ENCODE measurements at places on chromosomes 5 and 9. TPM values are rescaled to one million over a fixed set of nuclear protein-coding genes. Genes with fewer than 3 reads are reported as not detected.

- DNase-seq = no peak
Measured at GRCh38 chr9:30075451-30076199, 2308.8 kb upstream of the ACO1 start.

- no peak for DNase-seq
Measured at GRCh38 chr5:172111852-172112225, 76.2 kb downstream of the STK10 start.

- DNase-seq = no peak
Measured at GRCh38 chr5:125160787-125161502, 414.5 kb upstream of the ZNF608 start.

DNA sequence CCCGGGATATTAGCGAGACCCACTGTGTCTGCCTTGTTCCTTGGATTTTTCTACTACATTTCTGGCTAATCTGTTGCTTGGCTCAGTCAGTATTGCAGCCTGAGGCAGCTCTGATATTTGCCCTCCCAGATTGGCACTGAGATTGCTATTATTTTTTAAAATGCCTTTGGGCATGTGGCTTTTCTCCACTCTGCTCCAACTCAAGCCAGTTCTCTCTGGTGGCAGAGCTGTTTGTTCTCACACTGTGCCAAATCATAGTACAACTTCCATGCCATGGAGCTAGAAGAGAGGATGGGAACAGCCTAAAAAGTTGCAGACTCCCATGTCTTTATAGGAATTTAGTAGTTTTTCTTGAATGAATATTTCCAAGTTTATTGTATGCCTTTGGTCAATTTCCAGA is 155.9 kb upstream of the ATP10B start:
- DNase-seq = no peak

GRCh38 chr9:98726735-98727134 is 18.0 kb upstream of the GABBR2 start:
- DNase-seq = no peak

GRCh38 chr9:2466703-2467102 is 154.9 kb upstream of the VLDLR start:
- DNase-seq = no peak

DNA sequence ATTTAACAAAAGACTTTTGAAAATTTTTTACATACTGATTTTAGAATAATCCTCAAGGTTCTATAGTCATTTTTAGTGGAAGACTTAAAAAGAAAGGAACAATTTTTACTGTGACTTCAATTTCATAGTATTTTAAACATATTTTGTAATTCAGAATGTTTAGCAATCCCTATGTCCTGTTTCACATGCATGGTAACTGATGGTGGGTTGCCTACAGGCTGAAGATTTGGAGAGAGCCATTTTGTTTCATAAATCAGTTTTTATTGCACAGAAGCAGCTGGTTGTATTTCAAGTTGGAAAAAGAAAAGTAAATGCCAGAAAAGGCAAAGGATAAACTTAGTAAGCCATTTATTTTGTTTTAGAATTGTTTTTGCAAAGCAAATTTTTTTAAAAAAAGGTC is 24.0 kb downstream of the STARD4 start:
- no peak for DNase-seq

DNA sequence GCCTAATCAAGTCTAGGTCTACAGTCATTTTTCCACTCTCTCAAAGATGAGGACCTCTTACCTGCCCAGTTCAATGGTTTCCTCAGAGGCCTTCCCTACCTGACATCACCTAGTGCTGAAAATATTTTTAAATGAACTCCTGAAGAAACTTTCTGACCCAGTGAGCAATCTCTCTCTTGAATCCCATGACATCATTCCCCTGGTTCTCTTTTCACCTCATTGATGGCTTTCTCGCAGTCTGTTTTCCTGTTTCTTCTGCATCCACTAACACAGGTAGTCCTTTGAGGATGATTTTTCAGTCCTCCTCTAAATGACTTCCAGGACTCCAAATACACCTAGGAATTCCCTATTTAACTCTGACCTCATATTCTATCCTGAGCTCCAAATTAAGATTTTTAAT is 40.3 kb downstream of the SCAI start:
- no peak for DNase-seq

- no peak for DNase-seq
Measured at GRCh38 chr9:131276891-131277286, 579 bp upstream of the FAM78A start.

DNA sequence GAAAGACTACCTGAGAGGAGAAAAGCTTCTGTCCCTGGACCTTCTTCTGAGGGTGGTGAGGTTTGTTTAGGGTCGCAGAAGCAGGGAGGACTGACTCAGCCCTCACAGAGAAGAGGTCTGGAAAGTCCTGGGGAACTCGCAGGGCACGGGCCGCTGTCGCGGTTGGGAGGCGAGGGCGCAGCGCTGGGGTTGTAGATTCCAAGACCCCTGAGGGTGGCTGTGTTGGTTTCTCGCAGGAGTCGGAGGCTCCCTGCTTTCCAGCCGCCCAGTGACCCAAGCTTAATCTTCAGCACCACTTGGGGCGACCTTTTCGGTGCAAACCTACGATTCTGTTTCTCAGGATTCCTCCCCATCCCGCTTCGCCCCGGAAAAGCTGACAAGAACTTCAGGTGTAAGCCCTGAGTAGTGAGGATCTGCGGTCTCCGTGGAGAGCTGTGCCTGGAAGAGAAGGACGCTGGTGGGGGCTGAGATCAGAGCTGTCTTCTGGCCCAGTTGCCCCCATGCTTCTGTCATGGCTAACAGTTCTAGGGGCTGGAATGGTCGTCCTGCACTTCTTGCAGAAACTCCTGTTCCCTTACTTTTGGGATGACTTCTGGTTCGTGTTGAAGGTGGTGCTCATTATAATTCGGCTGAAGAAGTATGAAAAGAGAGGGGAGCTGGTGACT is 482 bp downstream of the SLC27A6 start:
- DNase-seq = no peak

- DNase-seq = no peak
Measured at GRCh38 chr9:87609002-87609401, 111.3 kb downstream of the DAPK1 start.

DNA sequence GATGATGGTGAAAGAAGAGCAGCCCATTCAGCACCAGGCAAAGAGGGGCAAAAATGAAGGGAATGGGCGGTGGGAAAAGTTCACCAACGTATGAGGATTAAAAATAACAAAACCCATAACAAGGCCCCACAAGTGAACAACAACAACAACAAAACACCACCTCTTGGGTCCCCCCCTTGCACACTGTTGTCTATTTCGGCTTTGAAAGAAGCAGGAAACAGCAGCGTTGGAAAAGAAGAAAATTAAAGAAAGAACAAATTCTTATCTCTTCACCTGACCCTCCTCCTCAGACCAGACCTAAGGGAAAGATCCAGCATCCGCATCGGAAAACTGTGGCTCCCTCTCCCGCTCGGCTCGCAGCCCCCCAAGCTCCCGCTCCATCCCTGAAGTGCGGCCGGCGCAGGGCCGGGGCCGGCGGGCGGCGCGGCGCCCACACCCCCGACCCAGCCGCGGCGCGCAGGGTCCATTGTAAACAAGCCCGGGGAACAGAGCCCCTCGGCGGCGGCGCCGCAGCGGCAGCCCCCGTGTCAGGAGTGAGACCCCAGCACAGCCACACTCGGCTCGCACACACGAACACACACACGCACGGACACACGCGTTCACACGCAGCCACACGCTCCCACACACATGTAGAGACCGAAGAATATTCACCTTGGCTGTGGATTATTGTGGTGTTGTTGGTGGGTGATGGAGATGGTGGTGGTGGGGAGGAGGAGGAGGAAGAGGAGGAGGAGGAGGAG is 535 bp downstream of the RFX3 start:
- no peak for DNase-seq

GRCh38 chr9:127973169-127974000 is 7.4 kb downstream of the EEIG1 start:
- no peak for DNase-seq

GRCh38 chr9:135909371-135909770 is 2.0 kb upstream of the CAMSAP1 start:
- no peak for DNase-seq

- no peak for DNase-seq
Measured at GRCh38 chr9:132984202-132985070, 5.9 kb downstream of the GFI1B start.

GRCh38 chr5:122311961-122312590 is at the start of gene SNCAIP:
TSS of gene SNCAIP (plus strand) at chr5:122312237. CDS start at chr5:122391135, 78,898 bp downstream.
- no peak for DNase-seq

DNA sequence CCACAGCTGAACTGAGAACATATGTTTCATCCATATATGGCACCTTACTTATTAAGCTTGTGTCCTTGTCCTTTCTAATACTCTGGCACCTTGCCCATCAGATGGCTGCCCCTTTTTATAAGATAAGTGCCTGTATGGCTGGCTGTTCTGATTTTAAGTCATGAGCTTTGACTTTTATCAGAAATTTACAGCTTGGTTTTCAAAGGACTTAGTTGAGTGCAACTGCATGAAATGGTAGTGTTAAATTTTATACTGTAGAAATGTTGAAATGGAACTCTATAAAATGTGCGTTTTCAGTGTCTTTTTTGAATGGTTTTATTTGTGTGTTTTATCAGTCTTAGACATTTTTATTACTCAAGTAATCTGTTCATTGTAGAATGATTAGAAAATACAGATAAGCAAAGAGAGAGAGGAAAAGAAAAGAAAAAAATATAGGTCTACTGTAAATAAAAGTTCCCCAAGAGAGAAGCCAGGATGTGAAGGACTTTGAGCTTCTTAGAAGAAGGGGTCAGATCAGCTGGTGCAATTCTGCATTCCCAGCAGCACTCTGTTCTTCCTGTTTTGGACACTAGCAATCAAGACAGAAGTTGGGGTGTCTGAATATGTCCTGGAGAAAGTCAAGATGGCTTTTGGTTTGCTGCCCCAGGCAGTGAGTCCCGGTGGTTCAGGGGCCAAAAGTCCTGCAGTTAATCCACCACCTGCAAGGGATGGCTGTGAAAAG is 38.9 kb downstream of the ARHGAP26 start:
- DNase-seq = no peak

DNA sequence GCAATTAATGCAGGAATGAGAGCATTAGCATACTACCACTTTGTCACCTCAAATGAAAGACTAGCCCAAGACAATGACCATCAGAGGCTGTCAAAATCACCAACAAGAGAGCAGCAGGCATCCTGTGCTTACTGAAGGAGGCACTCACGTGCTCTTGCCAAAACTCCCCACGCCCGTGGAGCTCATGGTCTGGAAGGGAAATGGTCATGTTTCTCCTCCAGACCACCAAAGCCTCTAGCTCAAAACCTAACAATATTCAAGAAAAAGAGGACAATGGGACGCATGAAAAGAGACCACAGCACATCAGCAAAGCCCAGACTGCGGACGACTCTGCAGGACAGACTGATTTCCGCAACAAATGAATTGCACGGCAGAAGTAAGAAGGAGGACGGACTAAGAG is 12.8 kb downstream of the AKNA start:
- no peak for DNase-seq

- DNase-seq = no peak
Measured at GRCh38 chr9:29144476-29144875, 1571.2 kb upstream of the C9orf72 start.

- DNase-seq = no peak
Measured at GRCh38 chr5:177327539-177328522, 16.1 kb upstream of the MXD3 start.

DNA sequence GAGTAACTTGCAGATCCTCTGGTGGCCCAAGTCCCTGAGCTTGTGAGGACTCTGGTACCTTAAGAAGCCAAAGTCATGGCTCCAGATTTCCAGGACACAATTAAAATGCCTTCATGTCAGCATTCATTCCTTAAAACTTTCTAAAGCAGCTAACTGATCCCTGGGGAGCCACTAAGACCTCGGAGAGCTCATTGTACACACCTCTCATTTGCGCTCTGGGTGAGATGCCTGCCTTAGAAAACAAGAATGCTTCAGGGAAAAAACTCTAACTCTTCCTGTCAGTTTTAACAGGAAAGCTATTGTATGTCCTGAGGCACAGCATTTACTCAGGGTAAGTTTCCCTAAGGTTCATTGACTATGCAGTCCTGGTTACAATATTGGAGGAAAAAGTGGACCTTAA is 285.0 kb downstream of the EFNA5 start:
- DNase-seq = no peak

DNA sequence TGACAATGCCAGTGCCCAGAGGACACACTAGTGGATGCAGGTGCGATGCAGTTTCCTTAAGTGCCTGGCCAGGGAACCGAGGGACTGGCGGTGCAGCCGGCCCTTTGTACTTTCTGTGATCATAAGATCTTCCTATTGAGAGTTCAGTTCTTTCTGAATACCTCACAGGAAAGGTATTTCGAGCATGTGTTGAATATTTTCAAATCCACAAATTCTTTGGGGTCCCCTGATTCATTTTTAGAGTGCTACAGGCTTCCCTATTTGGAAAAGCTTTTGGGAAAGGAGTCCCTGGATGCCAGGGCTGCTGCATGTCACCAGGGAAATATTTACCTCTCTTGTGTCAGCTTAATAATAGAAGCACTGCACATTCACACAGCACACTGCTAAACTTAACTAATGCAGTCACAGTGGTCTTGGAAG is 281.5 kb downstream of the GADD45G start:
- no peak for DNase-seq

- DNase-seq = no peak
Measured at GRCh38 chr9:79895232-79895631, 323.5 kb downstream of the TLE4 start.

- no peak for DNase-seq
Measured at GRCh38 chr5:131825404-131826013, 28.7 kb upstream of the FNIP1 start.

GRCh38 chr9:113579283-113580040 is 115.9 kb downstream of the RGS3 start:
- DNase-seq = no peak

The INSYN2B gene
- total RNA-seq = not detected

The NMUR2 gene
- total RNA-seq = not detected

The BTNL3 gene
- total RNA-seq = not detected

The FOXD4 gene
- not detected for total RNA-seq

The SH2D3C gene
- 49.5 TPM for total RNA-seq

The DCAF10 gene
- total RNA-seq = 23.5 TPM

The NR5A1 gene
- 0.96 TPM for total RNA-seq

The SNX24 gene
- 21.1 TPM for total RNA-seq

The SLC6A19 gene
- not detected for total RNA-seq

The PPP3R2 gene
- total RNA-seq = not detected
